LHCN-M2 (cell line): ENCODE measurements at places on chromosomes 1 and 21. TPM values are rescaled to one million over a fixed set of nuclear protein-coding genes. Genes with fewer than 3 reads are reported as not detected.

Gene FCGR3B
- total RNA-seq: not detected in 2 replicates

Gene CD84
- not detected in 2 replicates for total RNA-seq

Gene ANGPTL3
- total RNA-seq: not detected in 2 replicates

Gene DNAH14
- 11.9 and 12.1 TPM in 2 replicates for total RNA-seq

Gene ZFYVE9
- 22.5 and 23.9 TPM in 2 replicates for total RNA-seq

Gene GART
- 131 and 156 TPM in 2 replicates for total RNA-seq

Gene CRABP2
- 1.5 and 2.2 TPM in 2 replicates for total RNA-seq

Gene RAB13
- total RNA-seq: 45.4 and 55.8 TPM in 2 replicates

Gene EPHA8
- not detected in 2 replicates for total RNA-seq

Gene HSD3B2
- total RNA-seq: not detected in 2 replicates

Gene AIRE
- not detected in 2 replicates for total RNA-seq

Gene FABP3
- total RNA-seq: 5.1 and 10.2 TPM in 2 replicates

Gene SLC6A17
- 0.23 and 0.38 TPM in 2 replicates for total RNA-seq

Gene PLA2G2C
- total RNA-seq: not detected in 2 replicates

Gene GBP7
- total RNA-seq: not detected in 2 replicates

Gene AMIGO1
- 0.13 and 0.29 TPM in 2 replicates for total RNA-seq

Gene SLC30A10
- not detected in 2 replicates for total RNA-seq

Gene OR2L3
- not detected in 2 replicates for total RNA-seq

Gene USH2A
- total RNA-seq: under 0.01 TPM in 2 replicates

Gene TNFRSF14
- total RNA-seq: 13.1 TPM in 2 replicates

Gene VWA5B1
- not detected in 2 replicates for total RNA-seq

Gene TSPEAR
- not detected in 2 replicates for total RNA-seq

Gene PKLR
- total RNA-seq: not detected in 2 replicates

Gene MIS18A
- 23.9 and 27.1 TPM in 2 replicates for total RNA-seq

Gene LCE1B
- not detected in 2 replicates for total RNA-seq

Gene AMY1C
- not detected in 2 replicates for total RNA-seq

Gene HOOK1
- total RNA-seq: 0.11 and 0.19 TPM in 2 replicates

Gene GPR25
- total RNA-seq: not detected in 2 replicates

Gene CAMK2N1
- total RNA-seq: 31.2 and 34.0 TPM in 2 replicates

Gene PMVK
- total RNA-seq: 8.0 and 9.1 TPM in 2 replicates

Gene CNIH3
- 6.2 and 13.4 TPM in 2 replicates for total RNA-seq

Gene NDUFV3
- 62.0 and 63.3 TPM in 2 replicates for total RNA-seq

Gene RORC
- total RNA-seq: not detected in 2 replicates

Gene CRYAA
- total RNA-seq: not detected in 2 replicates

Gene KRTAP7-1
- not detected in 2 replicates for total RNA-seq
